ENCODE measurements at places on chromosomes 11 and 22.

DNA sequence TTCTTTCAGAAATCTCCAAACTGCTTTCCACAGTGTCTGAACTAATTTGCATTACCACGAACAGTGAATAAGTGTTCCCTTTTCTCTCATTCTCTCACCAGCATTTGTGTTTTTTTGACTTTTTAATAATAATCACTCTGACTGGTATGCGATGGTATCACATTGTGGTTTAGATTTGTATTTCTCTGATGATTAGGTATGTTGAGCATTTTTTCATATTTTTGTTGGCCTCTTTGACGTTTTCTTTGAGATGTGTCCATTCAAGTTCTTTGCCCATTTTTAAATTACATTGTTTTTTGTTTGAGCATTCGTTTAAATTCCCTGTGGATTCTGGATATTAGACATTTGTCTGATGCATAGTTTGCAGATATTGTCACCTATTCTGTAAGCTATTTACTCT lies 1639.6 kb upstream of the TENM4 start:
- no peak for DNase-seq

DNA sequence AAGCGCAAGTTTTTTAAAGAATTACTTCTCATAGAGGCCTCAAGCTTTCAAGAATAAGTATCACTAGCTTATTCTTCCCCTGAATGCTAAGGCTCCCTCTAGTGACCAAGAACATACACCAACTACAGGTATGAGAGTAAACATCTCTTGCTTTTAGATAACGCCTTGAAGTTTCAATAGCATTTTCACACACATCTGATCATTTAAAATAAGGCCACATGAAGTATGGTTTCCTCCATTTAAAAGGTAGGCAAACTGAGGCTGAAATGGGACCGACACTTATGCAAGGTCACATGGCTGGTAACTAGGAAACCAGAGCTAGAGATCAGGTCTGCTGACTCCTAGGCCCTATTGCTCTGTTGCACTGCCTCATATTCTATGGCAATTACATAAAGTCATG lies 66.5 kb downstream of the CCDC34 start:
- no peak for DNase-seq

DNA sequence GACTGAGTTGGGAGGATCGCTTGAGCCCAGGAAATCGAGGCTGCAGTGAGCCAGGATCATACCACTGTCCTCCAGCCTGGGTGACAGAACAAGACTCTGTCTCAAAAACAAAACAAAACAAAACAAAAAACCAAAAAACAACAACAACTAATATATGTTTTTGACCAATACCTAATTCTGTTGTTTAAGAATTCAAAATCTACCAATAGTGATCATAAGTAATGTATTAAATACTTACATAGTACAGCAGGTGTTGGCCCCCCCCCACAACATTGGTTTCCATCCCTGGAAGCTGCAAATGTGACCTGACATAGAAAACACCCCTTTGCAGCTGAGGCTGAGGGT lies 74.7 kb downstream of the KCNQ1 start:
- DNase-seq = no peak

DNA sequence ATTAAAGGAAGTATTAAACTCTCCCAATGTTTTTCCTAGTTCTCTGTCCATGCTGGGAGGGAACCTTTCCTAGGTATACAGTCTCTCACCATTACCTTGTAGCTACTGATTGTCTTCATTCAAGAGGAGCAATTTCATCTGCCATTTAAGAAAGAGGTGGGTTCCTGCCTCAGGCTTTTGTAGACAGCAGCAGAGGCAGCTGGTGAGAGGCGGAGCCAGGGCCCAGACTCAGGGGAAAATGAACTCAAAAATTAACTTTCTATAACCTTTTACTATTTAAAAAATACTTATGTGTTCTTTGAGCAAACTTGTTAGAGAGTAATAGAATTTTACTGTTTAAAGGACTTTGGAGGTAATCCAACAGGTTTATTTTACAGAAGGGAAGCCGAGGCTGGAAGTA lies 133.0 kb downstream of the SNX19 start:
- DNase-seq = no peak

GRCh38 chr22:35605369-35605680 lies 11.8 kb downstream of the MB start:
- DNase-seq = no peak

DNA sequence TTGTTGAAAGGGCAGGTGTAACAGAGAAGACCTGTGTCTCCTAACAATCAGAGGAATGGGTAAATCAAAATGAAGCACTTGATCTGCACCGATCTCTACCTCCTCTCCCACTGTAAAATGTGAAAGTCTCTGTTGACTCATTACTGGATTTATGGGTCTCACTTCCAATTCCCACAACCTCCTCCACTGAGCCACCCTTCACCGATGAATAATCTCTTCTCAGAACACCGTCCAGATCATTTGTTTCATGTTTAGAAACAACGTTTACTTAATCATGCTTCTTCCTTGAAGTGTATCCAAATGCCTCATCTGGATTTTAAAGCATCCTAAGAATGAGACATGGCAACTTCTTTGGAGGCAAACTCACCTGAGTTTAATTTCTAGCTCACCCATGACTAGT lies 643.6 kb downstream of the ETS1 start:
- DNase-seq = no peak

GRCh38 chr11:130600139-130600538 lies 151.7 kb downstream of the ADAMTS15 start:
- no peak for DNase-seq

- no peak for DNase-seq
Observed at GRCh38 chr22:33515795-33516194, 404.5 kb downstream of the LARGE1 start.

DNA sequence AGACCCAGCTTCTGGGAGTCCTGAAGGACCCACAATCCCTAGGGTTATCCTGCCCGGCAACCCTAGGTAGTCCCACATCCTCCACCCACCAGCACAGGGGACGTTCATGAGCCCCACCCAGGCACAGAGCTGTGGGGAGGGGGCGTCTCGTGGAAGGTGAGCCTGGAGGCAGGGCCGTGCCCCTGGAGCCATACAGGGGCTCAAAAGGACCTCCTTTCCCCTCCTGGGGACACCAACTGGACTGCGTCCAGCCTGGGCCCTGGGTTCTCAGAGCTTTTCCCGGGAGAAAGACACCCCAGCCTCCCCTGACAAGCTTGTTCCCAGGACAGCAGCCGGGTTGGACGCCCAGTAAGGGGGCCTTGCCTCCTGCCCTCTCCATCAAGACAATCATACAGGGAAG lies 78.4 kb downstream of the BRD1 start:
- DNase-seq = peak; percentile 34

GRCh38 chr22:47193606-47194329 lies 431.3 kb downstream of the TBC1D22A start:
- peak; percentile 14 for DNase-seq

DNA sequence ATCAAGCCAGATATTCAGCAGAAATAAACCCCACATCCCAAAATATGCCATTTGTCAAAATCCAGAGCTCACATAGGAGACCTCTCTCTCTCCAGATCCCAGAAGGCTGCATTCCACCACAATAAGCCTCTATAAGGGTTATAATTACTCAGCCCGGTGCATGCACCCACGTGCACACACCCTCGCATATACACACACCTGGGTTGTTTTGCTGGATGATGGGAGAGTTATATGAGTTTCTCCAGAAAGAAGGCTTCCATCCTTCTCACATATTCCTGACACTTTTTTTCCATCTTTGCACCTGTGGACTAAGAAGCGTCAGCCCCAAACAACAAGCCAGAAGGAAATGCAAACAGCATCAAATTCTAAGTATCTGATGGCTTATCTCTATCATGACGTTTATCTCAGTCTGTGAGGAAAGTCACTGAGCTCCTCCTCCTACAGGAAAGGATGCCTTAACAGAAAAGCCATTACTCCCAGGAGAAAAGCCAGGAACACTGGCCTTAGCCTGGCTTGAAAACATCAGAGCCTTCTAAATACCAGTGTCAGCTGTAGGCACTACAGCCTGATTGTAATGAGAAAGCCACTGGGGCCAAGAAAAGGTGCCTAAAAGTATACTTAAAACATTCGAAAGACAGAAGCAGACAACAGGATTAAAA lies 253.2 kb downstream of the LARGE1 start:
- peak; percentile 55 for DNase-seq

- DNase-seq = no peak
Observed at GRCh38 chr11:46738887-46739286, 19.9 kb downstream of the F2 start.

DNA sequence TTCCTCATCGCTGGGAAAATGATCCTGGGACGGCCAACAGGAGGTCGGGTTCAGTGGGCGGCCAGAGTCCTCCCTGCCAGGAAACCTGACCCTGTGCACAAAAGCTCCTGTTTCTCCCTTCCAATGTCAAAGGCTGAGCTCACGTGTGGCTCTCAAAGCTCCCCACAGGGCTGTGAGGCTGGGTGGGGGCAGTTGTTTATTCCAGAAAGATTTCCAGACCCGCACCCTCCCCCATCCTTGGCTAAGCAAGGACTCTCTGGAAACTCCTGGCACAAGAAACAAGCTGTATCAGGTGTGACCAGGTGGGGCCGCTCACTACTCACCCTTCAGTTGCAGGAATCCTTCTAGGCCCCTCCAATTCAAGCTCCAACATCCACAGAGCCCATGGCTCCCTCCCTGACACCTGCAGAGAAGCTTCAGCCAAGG lies 131.9 kb downstream of the SHANK2 start:
- DNase-seq = peak; percentile 95

GRCh38 chr11:14538926-14539554 lies 18.9 kb upstream of the PSMA1 start:
- no peak for DNase-seq

DNA sequence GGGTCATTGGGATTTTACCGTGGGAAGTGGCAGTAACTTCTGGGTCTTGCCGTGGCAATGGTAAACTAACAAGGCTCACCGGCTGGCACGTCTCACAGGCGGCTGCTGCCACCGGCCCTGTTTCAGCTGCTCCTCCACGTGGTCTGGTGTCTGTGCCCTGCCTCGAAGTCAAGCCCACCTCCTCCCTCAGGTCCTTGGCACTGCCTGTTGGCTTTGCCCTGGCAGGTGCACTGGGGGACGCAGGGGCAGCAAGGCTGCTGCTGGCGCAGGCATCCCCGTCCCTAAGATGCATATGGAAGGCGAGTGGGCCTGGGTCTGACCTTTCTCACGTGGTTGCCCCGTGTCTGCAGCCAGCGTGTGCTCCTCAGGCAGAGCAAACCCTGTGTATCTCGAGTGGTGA lies 783.6 kb downstream of the BRD1 start:
- DNase-seq = no peak

- DNase-seq = no peak
Observed at GRCh38 chr11:22467248-22467647, 129.1 kb downstream of the SLC17A6 start.

- no peak for DNase-seq
Observed at GRCh38 chr11:64923151-64923661, 1.3 kb upstream of the PPP2R5B start.

DNA sequence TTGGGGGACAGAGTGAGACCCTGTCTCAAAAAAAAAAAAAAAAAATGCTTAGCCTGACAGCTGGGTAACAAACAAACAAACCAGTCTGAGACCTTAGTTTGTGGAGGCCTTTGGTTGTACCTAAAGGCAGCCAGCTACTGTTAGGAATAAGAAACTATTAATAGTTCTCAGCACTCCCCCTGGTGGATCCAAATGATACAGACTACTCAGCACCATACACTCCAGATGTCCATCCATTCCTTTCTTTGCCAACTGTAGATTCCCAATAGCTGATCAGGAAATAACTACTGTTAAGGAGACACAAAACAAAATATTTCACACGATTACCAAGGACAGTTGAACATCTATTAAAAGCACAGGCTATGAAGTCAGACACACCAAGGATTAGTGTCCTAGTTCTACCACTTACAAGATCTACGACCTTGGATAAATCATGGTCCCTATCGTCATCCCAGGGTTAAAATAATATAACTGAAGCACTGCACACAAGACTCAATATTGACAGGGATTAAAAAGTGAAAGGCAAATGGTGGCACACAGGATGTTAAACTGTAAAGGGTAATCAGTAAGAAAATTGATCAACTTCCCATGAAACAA lies 17.2 kb downstream of the CLDN25 start:
- peak; percentile 48 for DNase-seq

- peak; percentile 41 for DNase-seq
Observed at GRCh38 chr22:27846910-27847309, 45.4 kb upstream of the MN1 start.

- no peak for DNase-seq
Observed at GRCh38 chr22:33081686-33082590, 23.8 kb upstream of the SYN3 start.

GRCh38 chr22:22616636-22617035 lies 27.8 kb upstream of the GGTLC2 start:
- DNase-seq = no peak

- DNase-seq = no peak
Observed at GRCh38 chr11:128458321-128458720, 129.0 kb downstream of the ETS1 start.

GRCh38 chr22:36445158-36445668 lies 36.2 kb downstream of the TXN2 start:
- DNase-seq = peak; percentile 64

DNA sequence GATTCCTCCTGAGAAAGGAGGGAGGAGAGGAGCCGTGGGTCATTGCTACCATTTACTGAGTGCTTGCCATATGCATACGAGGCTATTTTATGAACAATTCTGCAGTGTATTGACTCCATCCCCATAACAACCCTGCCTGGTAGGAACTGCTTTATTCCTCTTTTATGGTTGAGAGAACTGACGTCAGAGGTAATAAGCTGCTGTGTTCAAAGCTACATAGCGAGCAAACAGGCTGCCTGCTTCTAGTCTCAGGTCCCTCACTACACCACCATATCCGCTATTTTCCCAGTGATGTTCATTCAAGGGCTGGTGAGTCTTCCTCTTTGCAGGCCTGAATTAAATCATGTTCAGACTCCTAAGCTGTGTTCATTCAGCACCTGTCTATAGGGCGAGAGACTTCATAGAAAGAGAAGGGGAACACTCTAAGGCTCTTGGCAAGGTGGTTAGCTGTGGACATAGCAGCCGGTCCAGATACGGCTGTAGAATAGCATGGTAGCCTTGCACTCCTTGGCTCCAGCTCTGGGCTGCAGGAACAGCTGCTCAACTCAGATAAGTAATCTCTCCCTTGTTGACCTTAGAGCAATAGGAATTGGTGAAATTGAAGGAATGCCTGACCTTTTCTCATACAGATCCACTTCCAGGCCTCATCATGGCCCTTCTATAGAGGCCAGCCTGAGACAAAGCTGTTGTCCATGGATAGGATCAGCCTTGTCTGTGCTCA lies 82.6 kb downstream of the MICAL2 start:
- DNase-seq = no peak

DNA sequence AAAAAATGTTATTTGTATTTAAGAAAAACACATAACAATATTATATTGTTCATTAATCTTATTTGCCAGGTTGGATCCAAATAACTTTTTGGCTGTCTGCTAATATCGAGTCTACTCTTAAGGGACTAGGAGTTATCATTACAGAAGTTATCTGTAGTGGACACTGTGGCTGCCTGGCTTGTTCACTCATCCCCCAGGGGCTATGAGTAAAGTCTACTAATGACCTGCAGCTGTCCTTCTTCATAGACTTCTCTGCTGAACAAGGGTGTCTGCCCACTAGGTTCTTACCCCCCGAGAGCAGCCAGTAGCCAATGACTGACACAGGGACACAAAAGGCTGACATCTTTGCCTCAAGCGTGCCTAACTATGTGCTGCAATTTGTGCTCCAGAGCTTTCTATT lies 69.7 kb downstream of the APIP start:
- DNase-seq = no peak

Measured in endodermal cell (in vitro differentiated cells).